ENCODE measurements at places on chromosomes 1 and 21. TPM values are rescaled to one million over a fixed set of nuclear protein-coding genes. Genes with fewer than 3 reads are reported as not detected.

DNA sequence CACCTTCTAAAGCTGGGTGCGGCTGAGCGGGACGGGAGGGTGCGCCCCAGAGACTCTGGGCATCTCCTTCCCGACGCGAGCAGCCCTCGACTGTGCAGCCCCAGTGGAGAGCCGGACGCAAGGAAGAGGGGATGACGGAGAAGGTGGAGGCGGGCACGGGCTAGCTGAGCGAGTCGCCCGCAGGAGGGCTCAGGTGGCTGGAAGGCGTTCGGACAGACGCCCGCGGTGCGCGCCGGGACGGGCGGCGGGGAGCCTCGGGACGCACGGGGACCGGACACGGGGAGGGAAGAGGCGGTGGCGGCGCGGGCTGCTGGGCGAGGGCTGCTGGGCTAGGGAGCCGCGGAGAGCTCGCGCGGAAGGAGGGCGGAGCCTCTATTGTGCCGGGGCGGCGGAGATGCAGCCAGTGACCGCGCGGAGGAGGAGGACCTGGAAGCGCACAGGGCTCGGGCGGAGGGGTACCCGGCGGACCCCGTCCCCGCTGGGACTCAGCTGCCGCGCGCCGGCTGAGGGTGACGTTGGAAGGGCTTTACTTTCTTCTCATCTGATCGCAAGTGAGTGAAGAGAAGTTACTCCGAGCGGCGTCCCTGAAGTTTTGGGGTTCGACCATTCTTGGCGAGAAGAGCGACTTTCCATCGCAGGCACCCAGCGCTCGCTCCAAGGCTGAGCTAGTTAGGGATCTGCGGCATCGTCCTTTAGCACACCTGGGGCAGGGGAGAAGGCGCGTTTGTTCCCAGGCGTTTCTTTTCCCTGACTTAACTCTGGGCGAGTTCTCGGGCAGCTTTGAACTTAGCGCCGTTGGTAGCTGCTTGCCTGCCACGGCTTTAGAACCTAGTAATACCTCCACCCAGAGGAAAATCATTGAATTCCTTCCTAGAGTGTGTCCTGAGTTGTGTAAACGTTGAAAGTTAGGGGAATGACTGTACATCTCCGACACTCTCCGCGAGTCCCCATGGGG is at the start of gene OLFML2B:
TSS of gene OLFML2B (minus strand) at position 323 of the 955 bp plus-strand sequence. CDS start 439 bp downstream, outside the sequence.
- peak; percentile 89 for DNase-seq

DNA sequence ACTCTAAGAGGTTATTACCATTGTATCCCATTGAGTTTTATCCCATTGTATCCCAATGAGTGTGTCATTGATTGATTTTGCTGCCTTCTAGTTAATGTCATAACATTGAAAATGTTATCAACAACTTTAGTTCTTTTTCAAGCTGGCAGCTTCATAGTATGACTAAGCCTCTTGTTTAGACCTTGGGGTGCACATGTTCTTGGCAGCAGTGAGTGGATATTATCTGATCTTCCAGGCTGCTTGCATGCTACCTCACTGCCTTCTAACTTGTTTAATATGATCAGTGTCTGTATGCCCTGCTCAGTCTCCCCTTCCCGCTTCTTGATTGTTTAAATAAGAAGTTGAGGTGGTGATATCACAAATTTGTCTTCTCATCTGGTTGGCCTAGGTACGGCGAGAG is 24.6 kb downstream of the NTPCR start:
- no peak for DNase-seq

- DNase-seq, result no peak
Observed at GRCh38 chr1:38541223-38541622, 318.3 kb downstream of the RRAGC start.

GRCh38 chr1:6835139-6835538 is 49.9 kb downstream of the CAMTA1 start:
- no peak for DNase-seq

GRCh38 chr1:61158591-61158990 is 76.2 kb downstream of the NFIA start:
- DNase-seq, result no peak

DNA sequence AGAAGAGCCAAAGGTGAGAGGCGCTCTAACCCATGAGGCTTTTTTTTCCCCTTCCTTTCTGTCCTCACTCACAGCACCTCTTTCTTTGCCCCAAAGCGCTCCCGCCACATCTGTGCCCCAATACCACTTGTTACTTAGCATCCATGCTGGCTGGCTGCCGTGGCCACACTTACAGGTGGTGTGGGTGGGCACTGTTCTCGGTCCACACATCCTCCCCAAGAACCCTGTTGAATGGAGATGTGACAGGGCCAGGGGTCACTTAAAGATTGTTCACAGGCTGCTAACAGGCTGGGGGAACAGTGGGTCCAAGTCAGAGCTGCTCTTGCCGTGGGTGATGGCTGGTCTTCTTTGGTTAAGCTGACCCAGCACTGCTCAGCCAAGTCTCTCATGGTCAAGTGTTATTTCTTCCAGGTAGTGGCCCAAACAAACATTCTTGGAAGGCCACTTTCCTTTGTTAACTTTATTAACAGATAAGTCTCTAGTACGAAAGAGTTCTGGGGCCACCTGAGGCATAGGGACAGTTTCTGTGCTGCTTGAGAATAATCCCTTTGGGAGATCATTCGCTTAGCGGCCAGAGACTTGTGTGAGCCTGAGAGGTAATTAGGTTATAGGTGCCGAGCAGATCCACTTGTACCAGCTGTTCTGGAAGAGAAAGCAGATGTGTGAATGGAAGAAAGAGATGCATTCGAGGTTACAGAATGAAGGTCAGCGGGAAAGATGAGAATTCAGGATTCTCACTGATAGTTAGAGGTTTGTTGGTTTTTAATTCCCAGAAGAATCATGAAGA is 62.6 kb upstream of the IRF2BP2 start:
- DNase-seq, result no peak

GRCh38 chr1:17682400-17682799 is 72.7 kb upstream of the ACTL8 start:
- DNase-seq, result no peak

DNA sequence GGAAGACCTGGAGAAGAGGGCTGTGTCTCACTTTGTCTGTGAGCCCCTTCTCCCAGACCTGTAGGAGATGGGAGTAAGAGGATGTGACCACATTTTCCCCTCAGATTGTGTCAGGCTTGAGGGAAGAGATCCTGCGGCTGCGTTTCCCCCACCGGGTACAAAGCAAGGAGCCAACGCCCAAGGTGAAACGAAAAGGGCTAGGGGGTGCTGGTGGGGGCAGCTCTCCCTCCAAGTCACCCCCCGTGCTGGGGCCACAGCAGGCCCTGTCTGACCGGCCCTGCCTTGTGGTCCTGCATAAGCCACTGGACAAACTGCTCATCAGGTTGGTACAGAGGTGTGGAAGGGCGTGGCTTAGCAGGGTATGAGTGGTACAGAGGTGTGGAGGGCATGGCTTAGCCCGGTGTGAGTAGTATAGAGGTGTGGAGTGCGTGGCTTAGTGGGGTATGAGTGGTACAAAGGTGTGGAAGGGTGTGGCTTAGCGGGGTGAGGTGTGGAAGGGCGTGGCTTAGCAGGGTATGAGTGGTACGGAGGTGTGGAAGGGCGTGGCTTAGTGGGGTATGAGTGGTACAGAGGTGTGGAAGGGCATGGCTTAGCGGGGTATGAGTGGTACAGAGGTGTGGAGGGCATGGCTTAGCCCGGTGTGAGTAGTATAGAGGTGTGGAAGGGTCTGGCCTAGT is 30.6 kb downstream of the HYI start:
- DNase-seq, result no peak

RAB25 gene
- total RNA-seq, result not detected

IL23R gene
- not detected for total RNA-seq

FAM72B gene
- 2.5 TPM for total RNA-seq

FCRL5 gene
- total RNA-seq, result not detected
